Endodermal cell (in vitro differentiated cells): ENCODE measurements at places on chromosomes 6 and 20. TPM values are rescaled to one million over a fixed set of nuclear protein-coding genes. Genes with fewer than 3 reads are reported as not detected.

- peak; percentile 67 for DNase-seq
These were observed 323.3 kb downstream of the BMP2 start for GRCh38 chr20:7090811-7091210.

DNA sequence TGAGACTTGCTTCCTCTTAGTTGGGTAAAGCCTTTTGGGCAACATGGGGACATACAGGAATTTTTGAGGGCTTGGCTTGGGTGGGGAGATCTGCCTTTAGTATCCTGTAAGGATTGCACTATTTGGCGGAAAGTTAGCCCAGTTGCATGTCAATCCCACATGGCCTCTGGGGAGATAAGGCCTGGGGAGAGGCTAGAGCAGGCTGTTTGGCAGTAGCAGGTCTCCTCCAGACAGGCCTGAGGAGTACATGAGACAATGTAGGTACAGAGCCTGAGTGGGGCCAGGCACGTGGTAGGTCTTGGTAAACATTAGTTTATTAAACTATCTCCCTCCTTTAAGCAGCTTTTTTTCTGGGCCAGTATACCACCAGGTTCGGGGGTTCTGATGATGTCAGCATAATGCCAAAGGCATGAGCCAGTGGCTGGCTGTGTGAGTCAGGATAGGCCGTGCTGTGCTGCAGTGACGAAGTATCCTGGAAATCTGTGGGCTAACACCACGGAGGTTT, 147.9 kb downstream of the VEGFA start:
- no peak for DNase-seq

DNA sequence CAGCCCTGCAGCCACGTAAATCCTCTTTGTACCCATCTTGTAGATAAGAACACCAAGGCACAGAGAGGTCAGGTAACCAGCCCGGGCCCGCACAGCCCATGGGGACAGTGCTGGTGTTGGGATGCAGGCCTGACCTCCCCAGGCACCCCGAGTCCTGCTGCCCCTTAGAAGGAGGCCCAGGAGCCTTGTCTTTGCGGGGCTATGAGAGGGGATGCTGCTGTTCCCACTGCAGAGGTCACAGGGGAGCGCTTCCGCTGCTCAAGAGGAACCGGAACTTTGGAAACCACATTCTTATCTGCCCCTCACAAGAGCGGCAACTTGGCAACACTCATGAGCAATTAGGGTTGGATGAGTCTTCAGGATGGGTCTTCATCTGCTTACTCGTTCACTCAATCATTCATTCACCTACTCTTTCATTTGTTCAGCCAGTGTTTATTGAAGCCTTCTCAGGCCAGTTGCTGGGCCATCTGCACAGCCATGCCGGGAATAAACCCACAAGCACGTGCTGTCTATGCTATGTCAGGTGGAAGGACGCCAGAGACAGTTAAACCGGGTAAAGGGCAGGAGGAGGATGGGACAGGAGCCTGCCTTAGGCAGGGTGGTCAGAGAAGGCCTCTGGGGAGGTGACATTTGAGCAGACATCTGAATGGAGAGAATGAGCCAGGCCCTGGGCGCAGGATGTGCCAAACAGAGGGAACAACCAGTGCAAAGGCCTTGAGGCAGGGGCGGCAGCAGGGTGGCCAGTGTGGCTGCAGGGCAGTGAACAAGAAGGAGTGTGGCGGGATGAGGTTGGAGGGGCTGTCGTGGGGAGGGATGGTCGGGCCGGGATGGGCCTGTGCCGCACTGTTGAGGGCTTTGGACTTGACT, 60.8 kb downstream of the RBM38 start:
- no peak for DNase-seq

DNA sequence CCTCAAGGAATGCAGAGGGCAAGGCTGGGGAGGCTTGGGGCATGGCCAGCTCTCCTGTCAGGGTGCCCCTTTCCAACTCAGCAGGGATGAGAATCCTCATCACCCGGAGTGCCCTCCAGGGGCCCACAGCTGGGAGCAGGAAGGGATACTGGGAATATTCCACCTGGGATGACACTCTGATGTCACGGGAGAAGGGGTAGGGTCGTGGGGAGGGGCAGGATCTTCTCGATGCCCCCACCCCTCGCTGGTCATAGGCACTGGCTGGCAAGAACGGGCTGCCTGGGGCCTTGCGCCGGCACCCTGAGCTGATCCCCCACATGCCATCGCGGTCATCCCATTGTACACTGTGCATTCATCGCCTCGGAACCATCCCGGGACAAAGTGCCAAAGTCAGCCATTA, 10.6 kb upstream of the NXT1 start:
- no peak for DNase-seq

KHDC1L gene
- total RNA-seq, result not detected in 2 replicates

DNA sequence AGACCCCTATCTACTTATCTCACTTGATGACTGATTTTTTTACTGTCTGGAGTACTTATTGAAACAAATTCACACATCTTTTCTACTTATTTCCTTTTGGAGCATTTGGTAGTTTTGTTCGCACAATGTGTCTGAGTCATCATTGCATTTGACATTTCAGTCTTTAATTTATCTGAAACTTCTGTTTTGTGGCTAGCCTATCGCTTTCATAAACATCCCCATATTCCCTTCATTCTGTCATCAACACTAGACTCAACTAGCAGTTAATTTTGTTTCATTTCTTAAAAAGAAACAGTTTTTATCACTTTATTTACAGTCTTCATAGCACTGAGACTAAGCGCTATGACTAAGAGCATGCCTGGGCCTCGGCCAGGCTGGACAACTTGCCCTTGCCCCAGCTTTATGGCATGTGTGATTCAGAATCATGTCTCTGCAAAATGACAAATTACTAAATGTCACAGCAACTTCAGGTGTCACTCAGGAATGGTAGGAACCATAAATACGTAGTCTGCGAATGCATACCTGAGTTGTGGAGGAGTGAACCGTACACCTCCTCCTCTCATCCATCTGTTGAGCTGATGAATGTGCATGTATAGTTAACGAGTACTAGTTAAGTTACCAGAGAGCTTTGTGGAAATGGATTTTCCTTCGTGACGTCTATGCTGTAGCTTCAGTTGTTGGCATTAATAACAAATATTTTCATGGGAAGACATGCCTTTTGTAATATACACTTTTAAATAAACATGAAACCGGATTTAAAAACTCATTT, 16.2 kb downstream of the L3MBTL3 start:
- DNase-seq, result no peak

DNA sequence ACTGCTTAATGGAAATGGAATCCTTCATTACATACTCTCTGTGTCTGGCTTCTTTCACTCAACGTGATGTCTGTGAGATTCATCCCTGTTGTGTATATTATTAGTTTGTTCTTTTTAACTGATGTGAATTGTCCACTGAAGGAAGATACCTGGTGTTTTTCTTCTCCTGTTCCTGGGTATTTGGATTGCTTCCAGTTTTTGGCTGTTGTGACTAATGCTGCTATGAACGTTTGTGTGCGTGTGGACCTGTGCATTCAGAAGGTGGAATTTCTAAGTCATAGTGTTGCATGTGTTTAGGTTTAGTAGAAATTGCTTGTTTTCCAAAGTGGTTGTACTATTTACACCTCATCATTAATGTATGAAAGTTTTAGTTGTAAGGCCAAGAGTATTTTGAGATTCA, 3.8 kb downstream of the TULP4 start:
- no peak for DNase-seq

GRCh38 chr20:8301655-8302054, 169.6 kb downstream of the PLCB1 start:
- DNase-seq, result no peak

HMGN4 gene
- total RNA-seq, result 48.8 and 56.2 TPM in 2 replicates

METTL24 gene
- total RNA-seq, result 0.24 and 0.52 TPM in 2 replicates

DNA sequence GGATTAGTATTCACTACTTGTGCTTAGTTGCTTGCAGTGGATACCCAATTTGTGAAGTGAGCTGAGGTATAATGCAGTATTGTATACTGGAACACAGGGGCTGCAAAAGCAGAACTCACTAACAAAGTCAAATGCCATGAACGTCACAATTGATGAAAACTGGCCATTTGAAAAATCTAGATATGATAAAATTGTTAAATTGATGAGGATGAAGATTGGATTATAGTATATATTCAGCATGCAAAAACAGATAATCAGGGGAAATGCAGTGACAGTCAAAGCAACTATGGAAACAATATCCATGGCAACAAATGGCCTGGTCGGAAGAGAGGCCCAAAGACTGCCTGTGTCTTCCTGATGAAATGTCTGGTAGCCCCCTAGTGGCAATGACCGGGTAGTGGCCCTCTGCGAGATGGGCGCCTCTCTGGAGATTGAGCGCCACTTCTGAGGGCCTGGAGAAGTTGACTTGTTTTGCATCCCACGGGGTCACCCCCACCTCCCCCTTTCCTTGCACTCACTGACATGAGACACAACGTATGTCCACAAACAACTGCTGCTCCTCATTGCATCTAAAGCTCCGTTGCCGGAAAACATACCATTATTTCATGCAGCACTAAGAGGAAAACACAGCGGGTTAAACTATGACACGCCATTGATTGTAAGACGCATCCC, 43.6 kb downstream of the C6orf15 start:
- DNase-seq, result peak; percentile 94

B3GAT2 gene
- 0.42 and 0.54 TPM in 2 replicates for total RNA-seq

DNA sequence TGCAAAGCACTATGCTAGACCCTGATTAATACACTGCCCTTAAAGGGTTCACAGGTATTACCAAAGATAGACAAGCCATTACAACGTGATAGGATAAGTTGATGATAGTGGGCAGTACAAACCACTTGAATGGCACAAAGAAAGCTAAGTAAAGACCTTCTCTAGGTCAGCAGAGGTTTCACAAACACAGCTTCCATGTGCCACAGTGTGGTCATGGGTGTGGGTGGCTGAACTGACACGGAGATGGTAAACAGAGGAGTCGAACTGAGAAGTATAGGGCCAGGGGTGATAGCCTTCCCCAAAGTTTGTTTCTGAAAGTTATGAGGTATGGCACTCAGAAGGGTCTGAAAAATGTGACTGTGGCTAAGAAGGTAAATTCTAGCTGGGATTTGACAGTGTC, 4.3 kb downstream of the ZBTB9 start:
- no peak for DNase-seq

TMC2 gene
- not detected in 2 replicates for total RNA-seq
